ENCODE measurements at places on chromosomes 1 and 21.

DNA sequence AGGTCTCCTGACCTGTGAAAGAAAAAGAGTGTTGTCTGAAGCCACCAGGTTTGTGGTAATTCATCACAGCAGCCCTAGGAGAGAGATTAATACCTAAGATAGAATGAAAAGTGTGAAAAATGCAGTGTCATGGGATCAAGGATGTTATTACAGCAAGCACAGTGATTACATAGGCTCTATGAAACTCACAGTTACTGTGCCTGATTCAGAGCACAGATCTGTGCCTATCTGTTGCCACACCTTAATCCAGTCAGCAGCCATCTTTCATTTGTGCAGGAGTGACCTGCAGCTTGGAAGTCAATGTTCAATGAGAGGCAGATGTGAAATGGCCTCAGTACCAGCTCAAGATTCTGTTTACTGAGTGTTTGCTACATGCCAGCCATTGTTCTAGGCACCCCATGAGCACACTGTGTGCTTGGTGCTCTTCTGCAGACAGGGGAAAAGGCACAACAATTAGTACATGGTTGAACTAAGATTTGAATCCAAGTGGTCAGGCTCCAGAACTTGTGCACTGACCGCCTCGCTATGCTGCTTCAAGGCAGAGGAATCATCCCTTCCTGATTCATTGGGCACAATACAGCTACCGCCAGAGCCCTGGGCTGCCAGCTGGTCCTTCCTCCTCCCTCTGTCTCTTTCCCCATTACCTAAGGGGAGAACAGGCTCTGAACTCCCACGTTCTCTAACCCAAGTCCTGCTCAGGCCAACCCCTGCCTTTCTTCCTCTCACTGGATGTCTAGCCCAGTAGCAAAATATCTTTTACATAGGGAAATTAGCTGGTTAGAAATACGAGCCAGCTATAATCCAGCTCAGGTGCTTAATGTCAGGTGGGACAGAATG, 56.3 kb upstream of the NEK2 start:
- peak; percentile 50 for DNase-seq

DNA sequence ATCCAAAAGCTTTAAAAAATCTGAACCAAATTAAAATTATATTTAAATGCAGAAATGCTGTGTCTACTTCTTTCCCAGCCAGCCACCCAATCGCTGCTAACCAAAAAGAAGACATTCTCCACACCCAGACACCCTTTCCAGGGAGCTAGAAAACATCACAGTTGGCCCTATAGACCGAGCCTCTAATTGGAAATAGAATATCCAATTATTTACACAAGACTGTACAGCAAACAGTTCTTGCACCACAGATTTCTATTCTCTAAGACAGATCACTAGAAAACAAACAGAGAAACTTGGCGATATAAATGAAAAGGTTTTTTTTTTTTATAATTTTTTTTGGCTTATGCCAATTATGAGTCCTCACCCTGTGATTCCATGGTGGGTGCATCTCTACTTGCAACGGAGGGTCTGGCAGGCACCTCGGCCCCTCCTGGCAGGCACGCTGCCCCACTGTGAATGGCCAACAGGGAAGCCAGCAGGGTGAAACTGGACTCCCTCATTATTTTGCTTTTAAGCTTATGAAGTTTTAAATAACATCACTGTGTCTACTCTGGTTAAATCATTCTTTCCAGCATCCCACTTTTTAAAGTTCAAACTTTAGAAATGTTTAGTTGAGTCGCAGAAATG, 29.2 kb downstream of the BCAR3 start:
- DNase-seq, result peak; percentile 72

DNA sequence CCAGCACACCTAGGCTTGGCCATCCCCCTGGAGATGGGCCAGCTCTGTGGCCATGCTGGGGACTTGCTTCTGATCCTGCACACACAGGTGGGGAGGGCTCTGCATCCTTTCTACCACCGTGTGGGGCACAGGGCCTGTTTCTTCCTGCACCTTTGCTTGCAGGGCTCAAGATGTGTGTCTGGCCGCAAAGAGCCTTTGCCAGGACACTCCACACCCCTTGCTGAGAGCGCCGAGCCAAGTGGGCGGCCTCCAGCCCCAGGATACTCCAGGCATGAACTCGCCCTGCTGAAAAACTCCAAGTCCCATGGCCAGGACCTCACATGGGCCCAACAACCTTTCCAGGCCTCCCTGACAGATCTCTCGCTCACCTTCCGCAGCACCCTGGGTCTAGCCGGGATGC, 11.6 kb upstream of the GPR153 start:
- no peak for DNase-seq

- DNase-seq, result peak; percentile 40
These were observed 749 bp downstream of the IBA57 start for GRCh38 chr1:228166170-228166936.

- no peak for DNase-seq
These were observed 115.6 kb upstream of the NGF start for GRCh38 chr1:115453666-115454065.

GRCh38 chr1:207817778-207818751, 66.2 kb downstream of the CD46 start:
- DNase-seq, result no peak

DNA sequence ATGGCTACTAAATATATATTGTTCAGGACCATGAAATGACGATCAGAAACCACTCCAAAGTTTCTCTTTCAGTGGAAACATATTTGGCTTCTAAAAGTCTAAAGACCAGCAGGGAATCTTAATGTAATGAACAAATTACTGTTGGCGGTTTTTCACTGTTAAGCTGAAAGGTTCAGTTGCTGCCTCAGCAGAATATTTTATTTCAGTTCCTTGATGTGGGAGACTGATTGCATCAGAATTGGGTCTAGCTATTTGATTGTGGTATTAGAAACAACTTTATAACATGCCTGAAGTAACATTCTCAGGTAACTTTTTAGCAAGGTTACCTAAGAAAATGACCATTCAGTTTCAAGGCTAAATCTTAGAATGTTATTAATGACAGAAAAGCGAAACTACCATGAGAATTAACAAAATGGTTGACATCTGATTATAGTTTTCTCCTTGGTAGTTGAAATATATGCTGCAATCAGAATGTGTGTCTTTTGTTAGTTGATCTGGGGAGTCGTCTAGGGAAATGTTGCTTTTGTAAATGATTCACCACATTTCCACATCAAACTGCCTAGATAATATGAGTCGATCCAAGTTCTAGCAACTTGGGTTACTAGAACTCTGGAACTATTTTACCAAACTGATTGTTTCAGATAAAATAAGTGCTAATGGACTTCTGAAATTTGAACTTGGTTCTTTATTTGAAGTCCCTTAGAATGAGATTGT, 200.4 kb downstream of the HMCN1 start:
- no peak for DNase-seq

GRCh38 chr1:184035719-184036516, 1.6 kb downstream of the COLGALT2 start:
- no peak for DNase-seq

DNA sequence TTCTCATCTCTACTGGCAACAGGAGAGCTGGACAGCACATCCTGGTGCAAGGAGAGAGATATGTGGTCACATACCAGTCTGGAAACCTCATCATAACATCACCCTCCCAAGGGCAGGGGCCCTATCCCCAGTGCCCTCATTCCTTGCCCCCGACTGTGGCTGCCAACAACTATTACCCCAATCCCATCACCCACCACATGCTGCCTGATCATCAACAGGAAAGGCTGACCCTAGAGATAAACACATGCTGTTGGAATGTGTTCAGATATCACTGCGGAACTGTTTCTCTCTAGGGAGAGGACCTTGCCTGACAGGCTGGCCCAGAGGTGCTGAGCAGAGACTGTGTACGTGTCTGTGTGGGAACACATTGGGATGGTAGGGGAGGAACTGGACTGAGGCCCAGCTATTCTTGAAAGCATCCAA, 4.5 kb upstream of the INKA2 start:
- DNase-seq, result no peak

DNA sequence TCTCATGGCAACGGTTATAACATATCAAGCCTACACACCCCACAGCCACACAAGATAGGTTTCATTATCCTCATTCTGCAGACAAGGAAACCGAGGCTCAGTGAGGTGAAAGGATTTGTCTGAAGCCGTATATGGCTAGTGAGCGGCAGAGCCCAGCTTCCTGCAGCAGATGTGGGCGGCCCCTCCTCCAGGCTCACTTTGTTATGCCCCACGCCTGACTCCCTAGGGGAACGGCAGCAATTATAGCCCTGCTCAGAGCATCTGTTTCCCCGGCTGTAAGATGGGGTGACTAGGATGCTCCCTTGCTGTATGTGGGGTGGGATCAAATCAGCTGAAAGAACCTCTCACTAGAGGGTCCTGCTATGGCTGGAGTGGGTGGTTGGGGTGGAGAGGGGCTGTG, 22.1 kb downstream of the GRHL3 start:
- DNase-seq, result no peak

DNA sequence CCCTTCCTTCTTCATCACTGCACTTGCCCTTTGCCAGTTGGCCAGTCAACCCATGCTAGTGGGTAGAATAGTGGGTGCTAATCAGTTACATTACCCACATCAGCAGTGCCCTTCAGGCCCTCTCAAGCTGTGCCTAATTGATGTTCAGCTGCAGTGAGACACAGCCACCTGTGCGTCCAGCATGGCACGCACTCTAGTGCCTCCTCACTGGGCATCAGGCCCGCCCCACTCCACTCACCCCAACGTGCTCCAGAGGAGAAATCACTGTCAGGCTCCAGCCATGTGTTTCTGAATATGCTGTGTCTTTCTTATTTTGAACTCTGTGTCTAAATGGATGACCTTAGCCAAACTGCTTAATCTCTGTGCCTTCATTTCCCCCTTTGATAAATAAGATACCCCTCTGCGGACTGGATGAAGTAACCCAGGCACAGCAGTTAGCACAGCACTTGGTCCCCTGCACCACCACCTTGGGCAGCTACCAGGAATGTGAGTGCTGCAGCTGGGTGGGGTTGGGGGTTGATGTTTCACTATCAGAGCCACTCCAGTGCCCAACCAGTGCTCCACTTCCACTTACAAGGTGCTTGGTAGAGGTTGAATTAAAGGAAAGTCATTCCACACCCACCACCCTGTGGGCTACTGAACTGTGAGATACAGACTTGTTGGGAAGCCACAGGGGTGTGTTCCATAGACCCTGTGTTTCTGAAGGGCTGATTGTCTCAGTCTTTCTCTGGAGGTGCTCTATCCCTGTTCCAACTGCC, 8.9 kb upstream of the ADORA3 start:
- DNase-seq, result no peak

GRCh38 chr1:165254896-165255625, 101.5 kb downstream of the LMX1A start:
- DNase-seq, result no peak

DNA sequence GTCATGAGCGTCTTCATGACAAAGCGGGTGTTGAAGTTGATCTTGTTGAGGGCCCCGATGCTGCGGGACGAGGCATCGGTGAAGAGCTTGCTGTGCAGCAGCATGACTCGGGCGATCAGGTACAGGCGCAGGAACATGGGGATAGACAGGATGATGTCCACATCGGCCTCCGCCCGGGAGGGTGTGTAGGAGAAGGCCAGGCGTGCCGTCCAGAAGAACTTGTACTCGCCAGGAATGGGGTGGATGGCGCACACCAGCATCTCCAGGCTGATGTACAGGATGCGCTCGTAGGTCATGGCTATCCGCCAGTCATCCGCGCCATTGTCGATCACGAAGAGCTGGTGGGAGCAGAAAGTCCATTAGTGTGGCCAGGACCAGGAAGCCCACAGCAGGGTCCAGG, 98.0 kb downstream of the KCNN3 start:
- DNase-seq, result no peak

GRCh38 chr1:107196973-107197562, 56.2 kb downstream of the NTNG1 start:
- DNase-seq, result peak; percentile 25

- no peak for DNase-seq
These were observed 4.4 kb upstream of the C4BPB start for GRCh38 chr1:207084232-207084631.

- DNase-seq, result peak; percentile 31
These were observed 203.0 kb downstream of the PLPP3 start for GRCh38 chr1:56376188-56376984.

DNA sequence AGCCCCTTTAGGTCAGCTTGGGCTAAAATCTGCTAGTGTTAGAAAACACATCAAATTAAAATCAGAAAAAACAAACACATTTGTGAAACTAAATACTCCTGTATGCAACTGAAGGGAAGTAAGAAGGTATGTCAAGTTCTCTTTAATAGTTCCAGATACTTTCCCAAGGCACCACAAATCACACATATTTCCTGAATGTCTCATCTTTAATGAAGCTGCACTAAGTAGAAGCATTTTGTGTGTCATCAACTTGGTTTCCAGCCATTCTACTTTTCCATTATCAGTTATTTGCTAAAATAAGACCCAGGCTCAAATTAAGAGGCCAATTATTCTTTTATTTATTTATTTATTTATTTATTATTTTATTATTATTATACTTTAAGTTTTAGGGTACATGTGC, 34.7 kb downstream of the CRB1 start:
- no peak for DNase-seq

- no peak for DNase-seq
These were observed 138.5 kb downstream of the CLIC6 start for GRCh38 chr21:34807146-34807880.

- no peak for DNase-seq
These were observed 7.9 kb upstream of the PTBP2 start for GRCh38 chr1:96713649-96714048.

DNA sequence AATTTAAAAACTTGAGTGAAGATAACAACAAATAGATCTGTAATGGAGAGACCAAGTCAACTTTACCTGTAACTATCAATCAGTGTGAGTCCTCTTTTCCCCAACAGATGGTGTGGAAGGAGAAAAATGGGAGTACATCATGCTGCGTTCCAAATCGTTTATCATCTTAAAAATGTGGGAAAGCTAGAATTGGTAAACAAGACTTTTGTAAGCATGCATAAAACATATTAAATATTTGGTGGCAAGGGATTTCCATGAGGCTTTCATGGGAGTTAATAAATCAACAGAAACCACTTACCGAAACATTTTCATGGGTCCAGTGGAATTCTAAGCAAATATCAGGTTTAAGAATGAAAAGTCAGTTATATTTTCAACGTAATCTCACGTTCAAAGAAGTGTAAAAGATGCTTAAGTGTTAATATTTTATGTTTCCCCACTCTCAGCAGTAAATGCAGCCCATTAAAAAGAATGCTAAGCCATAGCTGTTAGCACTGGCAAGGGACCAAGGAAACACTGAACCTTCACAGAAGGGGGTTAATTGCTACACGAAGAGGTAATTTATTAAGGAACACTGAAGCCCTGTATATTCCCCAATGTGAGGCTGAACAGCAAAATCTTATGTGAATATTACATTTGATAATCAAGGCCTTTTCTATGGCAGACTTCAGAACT, 117.0 kb downstream of the ZC3H11B start:
- no peak for DNase-seq

- no peak for DNase-seq
These were observed 4.9 kb downstream of the PLCH2 start for GRCh38 chr1:2480986-2481364.

GRCh38 chr1:41582004-41582325, 97.5 kb upstream of the EDN2 start:
- no peak for DNase-seq

- no peak for DNase-seq
These were observed 34.8 kb upstream of the LYST start for GRCh38 chr1:235901461-235901860.

- DNase-seq, result no peak
These were observed 84.7 kb upstream of the ZP4 start for GRCh38 chr1:237975376-237975775.

GRCh38 chr1:111249960-111250359, 22.4 kb downstream of the CHI3L2 start:
- DNase-seq, result no peak

GRCh38 chr1:101236516-101237228, at the start of gene S1PR1:
Gene S1PR1 (plus strand): TSS chr1:101237019. CDS start chr1:101238985, 1,966 bp downstream.
- peak; percentile 13 for DNase-seq
